ENCODE measurements at places on chromosomes 2 and 18.

DNA sequence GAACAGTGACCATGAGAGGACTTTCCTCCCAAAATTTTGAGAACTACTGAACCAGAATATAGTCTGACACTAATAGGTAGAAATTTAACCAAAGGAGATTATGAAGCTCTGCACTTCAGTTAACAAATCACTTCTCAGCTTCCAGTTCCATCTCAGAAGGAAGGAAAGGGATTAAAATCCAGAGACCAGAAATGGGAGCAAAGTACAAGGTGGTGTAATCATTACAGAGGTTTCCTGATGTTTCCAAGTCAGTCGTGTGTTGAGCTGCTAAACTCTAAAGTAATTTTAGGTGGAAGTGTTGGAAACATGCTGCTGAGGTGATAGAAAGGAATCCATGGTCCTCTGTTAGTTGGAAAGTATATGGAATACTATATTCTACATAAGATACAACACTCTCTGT lies 10.8 kb downstream of the TYMS start:
- H3K27ac ChIP-seq = no peak overlapping the region
- H3K27me3 ChIP-seq = no peaks in the 10 kb centered on the region
- H3K36me3 ChIP-seq = peaks cover 72% of the 10 kb centered on the region
- DNase-seq = no peak

- no peaks in the 10 kb centered on the region for H3K27me3 ChIP-seq
- H3K27ac ChIP-seq = no peak overlapping the region
- no peaks in the 10 kb centered on the region for H3K4me1 ChIP-seq
- H3K36me3 ChIP-seq = peaks cover 62% of the 10 kb centered on the region
These were observed 17.3 kb downstream of the PIK3C3 start for GRCh38 chr18:41972067-41972925.

- H3K36me3 ChIP-seq = no peaks in the 10 kb centered on the region
- H3K27me3 ChIP-seq = peaks cover 11% of the 10 kb centered on the region
- DNase-seq = no peak
- H3K4me1 ChIP-seq = peaks cover 2% of the 10 kb centered on the region
- peak within 1 kb of the TSS; percentile 84 for H3K27ac ChIP-seq
- peak within 1 kb of the TSS; percentile 91 for H3K4me3 ChIP-seq
These were observed at the start of gene PRKD3 for GRCh38 chr2:37324786-37325624. Gene PRKD3, minus strand, starts transcription at chr2:37324833. Its CDS starts 8,309 bp downstream, at chr2:37316524.

- no peaks in the 10 kb centered on the region for H3K36me3 ChIP-seq
- H3K4me1 ChIP-seq = peaks cover 6% of the 10 kb centered on the region
- peak within 1 kb of the TSS; percentile 79 for H3K27ac ChIP-seq
- H3K4me3 ChIP-seq = peak within 1 kb of the TSS; percentile 71
- H3K27me3 ChIP-seq = no peaks in the 10 kb centered on the region
- DNase-seq = peak; percentile 81
These were observed at the start of gene CRIM1 for GRCh38 chr2:36355151-36355889. Gene CRIM1, plus strand, starts transcription at chr2:36355778. Its CDS starts 515 bp downstream, at chr2:36356293.
